ENCODE measurements at places on chromosomes 13 and 19.

DNA sequence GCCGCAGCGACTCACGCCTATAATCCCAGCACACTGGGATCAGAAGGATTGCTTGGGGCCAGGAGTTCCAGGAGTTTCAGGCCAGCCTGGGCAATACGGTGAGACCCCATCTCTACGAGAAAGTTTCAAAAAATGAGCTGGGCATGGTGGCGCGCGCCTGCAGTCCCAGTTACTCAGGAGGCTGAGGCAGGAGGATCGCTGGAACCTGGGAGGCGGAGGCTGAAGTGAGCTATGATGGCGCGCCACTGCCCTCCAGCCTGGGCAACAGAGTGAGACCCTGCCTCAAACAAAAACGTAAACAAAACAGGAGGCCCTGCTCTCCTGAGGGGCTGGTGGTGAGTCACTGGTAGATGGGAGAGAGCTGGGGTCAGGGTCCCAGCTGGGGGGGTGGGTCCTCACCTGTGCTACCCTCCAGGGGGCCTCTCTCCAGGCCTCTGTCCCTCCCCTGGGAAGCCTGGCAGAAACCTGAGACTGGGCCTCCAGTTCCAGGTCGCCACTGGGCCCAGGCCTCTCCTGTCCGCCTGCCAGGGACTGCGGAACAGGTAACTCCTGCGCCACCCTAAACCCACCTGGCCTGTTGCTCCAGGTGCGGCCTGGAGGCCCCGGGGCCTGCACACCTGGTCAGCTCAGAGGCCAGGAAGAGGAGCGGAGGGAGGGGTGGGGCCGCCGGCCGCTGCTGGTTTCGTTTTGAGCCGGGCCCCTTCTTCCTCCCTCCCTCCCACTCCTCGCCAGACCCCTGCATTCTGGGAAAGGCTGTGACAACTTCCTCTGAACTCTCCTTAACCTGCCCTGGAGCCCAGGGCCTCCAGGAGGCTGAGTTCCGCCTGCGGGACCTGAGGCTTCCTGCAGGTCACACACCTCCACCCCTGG, 17.2 kb upstream of the ZBTB7A start:
- no peak for DNase-seq

- DNase-seq, result no peak
Measured at GRCh38 chr13:35475960-35476943, at the start of gene MAB21L1. TSS of gene MAB21L1 (minus strand) at chr13:35476689. CDS start at chr13:35476138, 551 bp downstream.

DNA sequence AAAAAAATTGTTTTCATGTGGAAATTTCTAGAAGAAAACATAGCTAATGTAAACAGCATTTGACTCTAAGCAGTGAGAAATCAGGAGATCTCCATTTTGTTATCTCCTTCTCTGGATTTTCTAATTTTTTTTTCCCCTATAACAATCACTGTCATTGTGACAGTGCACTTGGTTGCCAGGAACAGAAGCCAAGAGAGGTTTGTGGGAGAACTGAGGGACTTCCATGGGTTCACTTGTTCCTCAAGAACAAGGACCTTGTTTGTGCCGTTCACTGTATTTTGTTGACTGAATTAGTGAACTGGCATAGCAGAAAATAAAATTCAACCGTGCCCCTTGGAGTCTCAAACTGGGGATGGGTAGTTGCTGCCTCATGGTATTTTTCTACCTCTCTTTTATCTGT, 17.1 kb downstream of the SHISA7 start:
- no peak for DNase-seq

DNA sequence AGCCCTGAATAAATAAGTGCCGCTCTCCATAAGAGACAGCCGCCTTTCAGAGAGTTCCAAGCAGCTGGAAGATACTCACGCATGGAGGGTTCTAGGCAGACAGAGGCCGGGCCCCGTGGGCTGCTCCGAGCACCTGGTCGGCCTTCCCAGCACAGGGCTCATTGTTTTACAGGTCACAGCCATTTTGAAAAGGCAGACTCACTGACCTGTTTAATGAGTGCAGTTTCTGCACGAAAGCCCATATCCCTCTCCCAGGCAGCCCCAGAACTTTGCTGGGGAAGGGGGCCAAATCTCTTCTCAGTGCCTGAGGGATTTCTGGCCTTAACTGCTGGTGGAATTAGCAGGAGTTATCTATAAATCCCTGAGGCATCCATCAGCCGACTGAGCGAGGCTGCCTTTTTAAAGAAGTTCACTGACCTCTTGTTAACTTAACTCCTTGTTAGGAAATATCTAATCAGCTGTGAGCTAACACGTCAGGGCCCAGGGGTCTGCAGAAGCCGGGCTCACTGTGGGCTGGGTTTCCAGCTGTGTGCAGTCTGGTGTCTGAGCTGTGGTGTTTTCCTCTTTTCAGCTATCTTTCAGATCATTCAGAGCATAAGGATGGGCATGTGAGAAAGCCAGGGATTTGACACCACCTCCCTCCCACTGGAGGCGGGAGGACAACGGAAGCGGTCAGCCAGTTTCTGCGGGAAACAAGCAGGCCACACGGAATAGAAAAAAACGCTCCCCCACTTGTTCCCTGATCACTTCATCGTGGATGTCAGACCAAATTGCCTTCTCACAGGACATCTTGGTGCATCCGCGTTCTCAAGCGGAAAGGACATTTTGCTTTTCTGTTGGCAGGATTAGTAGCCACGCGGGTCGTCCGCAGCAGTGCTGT, 23.3 kb downstream of the SERP2 start:
- DNase-seq, result no peak

- DNase-seq, result no peak
Measured at GRCh38 chr19:5818594-5818993, 13.7 kb downstream of the NRTN start.

DNA sequence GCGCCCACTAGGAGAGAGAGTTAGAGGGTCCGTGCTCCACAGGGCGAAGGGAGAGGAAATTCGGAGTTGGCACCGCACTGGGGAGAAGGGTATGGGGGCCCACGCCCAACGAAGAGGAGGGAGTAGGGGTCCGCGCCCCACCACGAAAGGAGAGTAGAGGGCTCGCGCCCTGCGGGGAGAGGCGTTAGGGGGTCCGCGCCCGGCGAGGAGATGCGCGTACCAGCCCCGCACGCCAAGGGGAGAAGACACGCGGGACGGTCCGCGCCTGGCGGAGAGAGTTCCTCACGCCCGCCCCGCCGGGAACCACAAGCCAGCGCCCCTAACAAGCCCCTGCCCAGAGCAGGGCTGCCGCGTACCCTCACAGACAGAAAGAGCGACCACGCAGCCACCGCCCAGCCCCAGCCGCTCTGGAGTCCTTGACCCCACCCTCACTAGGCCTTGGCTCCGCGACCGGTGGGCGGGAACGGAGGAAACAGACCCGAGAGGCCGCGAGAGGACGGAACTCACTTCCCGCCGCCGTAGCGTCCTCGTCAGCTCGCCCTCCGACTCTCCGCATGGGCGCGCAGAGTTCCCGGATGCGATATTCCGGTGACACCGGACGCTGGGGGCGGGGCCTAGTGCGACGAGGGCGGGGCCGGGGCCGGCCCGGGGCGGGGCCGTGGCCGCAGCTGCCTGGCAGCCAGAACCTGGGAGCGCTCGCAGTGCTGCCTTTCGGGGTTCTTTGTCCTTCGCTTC, 20.0 kb upstream of the ZSCAN18 start:
- DNase-seq, result no peak

GRCh38 chr19:42229855-42230351, 9.8 kb downstream of the ZNF526 start:
- DNase-seq, result no peak

DNA sequence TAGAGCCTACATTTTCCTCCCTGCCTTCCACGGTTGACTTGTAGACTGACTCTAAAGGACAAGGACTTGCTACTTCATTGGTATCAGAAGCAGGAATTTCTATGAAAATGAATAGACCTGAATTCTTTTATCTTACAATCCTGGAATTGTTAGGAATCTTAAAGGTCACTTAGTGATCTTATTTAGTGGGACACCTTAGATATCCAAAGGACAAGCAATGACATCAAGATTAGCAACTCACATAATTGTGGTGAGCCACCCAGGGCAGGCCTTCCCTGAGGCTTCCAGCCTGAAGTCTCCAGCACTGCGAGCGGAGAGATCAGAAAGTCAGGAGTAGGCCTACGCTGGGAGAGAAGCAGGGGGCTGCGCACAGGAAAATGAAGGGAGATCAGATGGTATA, 37.8 kb downstream of the KLF5 start:
- no peak for DNase-seq

DNA sequence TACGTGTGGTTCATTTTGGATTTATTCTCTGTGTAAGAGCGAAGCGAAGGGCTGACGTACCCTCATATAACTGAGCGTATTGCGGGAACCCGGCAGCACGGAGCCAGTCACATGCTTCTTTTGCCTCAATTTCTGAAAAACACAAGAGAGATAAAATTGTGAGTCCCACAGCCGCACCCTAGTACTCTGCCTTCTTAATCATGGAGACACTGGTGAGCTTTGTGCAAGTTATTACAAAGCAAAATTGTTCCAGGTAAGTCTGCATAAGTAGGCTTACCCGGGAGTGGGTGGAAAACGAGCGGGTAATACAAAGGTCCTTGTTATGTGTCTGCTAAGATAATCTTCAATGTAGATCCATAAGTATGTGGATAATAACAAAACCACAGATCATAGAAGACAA, 118.1 kb downstream of the STARD13 start:
- DNase-seq, result no peak

- peak; percentile 34 for DNase-seq
Measured at GRCh38 chr19:49058562-49058961, 1.0 kb upstream of the CGB7 start.

- no peak for DNase-seq
Measured at GRCh38 chr19:18795540-18795939, 4.4 kb upstream of the COMP start.

GRCh38 chr13:113976711-113977684, 3.1 kb upstream of the C13orf46 start:
- no peak for DNase-seq

- DNase-seq, result no peak
Measured at GRCh38 chr13:41064493-41064892, 3.2 kb downstream of the WBP4 start.

GRCh38 chr13:22047785-22048104, 376.9 kb downstream of the FGF9 start:
- DNase-seq, result no peak

DNA sequence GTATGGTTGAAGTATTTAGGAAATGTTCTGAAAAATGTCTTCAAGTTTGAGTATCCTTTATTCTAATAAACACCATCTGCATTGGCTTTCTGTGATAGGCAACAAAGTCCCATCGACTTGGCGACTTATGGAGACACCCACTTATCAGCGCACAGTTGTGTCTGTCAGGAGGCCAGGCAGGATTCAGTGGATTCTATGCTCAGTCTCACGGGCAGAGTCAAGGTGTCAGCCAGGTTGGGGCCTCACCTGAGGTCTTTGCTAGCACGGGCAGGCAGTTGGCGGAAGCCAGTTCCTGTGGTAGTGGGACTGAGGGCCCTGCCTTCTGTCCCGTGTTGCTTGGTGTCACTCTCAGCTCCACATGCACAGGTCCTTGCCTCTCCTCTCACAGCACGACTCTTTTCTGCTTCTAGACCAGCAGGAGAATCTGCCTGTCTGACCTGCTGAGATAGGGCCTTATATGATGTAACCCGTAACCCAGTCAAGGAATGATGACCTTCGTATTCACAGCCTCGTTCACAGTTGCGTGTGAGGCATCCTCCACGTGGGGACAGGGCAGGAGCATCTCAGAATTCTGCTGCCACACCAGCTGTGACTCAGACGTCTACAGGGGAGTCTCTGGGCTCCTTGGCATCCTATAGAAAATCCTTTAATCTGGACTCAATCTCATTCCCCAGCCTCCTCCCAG, 10.0 kb downstream of the CUL4A start:
- DNase-seq, result no peak

DNA sequence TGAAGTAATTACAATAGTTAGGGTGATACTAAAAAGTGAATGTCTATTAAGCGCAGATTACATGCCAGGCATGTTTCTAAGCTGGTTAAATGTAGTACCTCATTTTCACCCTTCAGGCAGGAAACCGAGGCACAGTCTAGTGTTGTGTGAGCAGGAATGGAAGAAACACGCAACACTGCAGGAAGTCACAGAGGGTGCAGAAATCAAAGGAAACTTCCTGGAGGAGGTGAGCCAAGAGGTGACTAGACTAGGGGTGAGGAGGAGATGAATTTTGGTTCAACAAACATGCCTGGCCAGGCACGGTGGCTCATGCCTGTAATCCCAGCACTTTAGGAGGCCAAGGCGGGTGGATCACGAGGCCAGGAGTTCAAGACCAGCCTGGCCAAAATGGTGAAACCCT, 41.8 kb downstream of the ZNF473 start:
- no peak for DNase-seq

DNA sequence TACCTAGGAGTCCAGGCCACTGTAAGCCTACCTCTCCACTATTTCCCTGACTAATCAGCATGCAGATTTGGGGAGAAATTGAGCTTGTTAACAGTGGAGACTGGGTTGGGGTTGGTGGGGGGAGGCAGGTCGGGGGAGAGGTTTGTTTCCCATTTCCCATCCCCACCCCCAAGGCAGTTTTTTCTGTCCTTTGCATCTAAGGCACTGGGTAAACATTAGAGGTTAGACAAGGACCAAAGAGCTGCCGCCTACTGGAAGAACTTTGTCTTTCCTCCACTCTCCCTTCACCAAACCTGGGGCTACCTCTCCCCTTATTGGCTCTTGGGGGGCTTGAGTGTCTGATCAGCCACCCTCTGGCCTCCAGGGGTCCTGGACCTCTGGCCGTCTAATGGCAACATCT, 953 bp downstream of the KCNN4 start:
- DNase-seq, result no peak

GRCh38 chr13:62357887-62358645, 942.4 kb upstream of the PCDH20 start:
- DNase-seq, result no peak

GRCh38 chr13:102289606-102290005, 112.2 kb downstream of the FGF14 start:
- DNase-seq, result no peak

- no peak for DNase-seq
Measured at GRCh38 chr19:55424518-55424917, 16.9 kb upstream of the UBE2S start.

GRCh38 chr19:52662631-52663030, 24.5 kb upstream of the ZNF83 start:
- DNase-seq, result no peak

- no peak for DNase-seq
Measured at GRCh38 chr19:29062475-29063435, 150.2 kb downstream of the UQCRFS1 start.

DNA sequence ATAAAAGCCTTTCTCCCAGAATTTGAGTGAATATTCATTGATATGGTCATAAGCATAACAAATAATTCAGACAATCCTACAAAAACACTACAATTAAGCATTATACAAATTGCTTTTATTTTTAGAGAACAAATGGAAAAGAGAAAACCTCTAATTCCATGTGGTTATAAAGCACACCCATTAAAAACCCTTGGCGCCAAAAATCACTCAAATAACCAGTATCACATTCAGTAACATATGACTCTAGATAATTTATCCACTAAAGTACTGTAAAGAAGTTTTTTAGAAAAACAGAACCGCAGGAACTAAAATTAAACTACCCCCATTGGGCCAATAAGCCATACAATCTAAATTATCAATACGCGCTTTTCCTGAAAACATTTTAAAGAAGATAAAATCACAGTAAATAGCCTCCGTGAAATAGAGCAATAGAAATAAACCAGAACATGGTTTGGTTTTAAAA, 569 bp downstream of the LCP1 start:
- DNase-seq, result no peak
